ENCODE measurements at places on chromosomes 6 and 20.

GRCh38 chr6:122735582-122735981, 43.9 kb upstream of the FABP7 start:
- no peak for DNase-seq

DNA sequence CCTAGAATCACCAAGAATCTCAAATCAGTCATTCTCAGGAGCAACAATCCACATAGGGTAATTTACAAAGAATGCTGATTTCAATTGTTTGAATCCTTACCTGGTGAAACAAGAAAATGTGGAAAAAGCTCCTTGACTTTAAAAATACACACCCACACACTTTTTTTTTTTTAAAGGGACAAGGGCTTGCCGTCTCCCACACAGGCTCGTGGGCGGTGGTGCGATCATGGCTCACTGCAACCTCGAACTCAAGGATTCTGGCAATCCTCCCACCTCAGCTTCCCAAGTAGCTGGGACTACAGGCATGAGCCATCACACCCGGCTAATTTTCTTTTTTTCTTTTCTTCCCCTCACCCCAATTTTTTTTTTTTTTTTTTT, 30.7 kb downstream of the PARD6B start:
- DNase-seq = no peak

DNA sequence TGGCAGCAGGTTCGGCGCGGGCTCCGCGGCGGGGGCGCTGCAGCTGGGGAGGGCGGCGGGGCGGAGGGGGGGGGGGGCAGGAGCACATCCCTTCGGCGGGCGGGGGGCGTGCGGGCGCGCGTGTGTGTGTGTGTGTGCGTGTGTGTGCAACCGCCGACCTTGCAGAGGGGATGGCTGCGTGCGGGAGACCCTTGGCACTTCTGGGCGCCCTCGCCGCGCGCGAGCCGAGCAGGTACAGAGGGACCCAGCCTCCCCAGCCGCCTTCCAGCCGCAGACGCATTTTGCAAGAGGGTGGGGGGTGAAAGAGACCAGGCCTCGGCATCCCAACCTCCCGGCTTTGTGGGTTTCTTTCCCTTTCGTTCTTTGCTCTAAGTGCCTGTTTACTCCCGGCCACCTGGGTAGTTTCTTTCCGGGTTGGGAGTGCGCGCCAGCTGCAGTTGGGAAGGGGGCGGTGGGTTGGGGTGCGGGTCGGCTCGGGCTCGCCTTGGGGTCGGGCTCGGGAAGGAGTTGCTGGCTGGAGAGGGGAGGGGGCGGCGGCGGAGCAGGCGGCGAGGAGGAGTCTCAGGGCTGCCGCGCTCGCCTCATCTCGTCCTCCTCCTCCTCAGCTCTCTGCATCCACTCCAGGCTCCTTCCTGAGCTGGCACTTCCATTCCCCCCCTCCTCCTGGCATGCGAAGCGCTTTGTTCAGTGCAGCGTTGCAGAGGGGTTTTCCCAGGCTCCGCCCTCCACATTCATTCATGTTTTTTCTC, 620 bp downstream of the HIVEP1 start:
- peak; percentile 57 for DNase-seq

DNA sequence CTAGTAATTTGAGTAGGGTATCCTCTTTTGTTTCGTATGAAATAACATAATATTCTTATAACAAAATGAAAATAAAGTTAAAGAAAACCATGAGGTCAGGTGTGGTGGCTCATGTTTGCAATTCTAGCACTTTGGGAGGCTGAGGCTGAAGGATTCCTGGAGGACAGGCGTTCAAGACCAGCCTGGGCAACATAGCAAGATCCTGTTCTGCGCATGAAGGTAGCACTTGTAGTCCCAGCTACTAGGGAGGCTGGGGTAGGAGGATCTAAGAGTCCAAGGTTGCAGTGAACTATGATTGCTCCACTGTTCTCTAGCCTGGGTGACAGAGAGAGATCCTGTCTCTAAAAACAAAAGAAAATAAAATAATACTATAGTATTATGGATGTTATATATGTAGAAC, 145.6 kb downstream of the PDSS2 start:
- DNase-seq = no peak
